HT-29 (cell line): ENCODE measurements at places on chromosomes 11 and 22.

DNA sequence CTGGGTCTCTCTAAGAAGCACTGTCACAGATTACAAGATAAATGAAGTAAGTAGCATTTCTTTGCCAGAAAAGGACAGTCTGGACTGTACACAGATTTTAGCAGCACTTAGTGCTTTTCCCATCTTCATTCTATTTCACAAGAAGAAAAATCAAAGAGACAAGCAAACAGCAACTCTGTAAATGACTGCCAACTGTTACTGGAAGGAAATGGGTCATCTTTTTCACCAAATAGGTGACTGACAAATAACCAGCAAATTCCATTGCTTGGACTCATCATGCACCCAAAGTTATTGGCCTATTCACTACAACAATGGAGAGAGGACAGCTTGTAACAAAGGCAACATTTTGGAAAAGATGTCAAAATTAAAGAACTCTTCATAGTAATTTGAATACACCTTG is 28.9 kb upstream of the CARD18 start:
- DNase-seq: no peak

DNA sequence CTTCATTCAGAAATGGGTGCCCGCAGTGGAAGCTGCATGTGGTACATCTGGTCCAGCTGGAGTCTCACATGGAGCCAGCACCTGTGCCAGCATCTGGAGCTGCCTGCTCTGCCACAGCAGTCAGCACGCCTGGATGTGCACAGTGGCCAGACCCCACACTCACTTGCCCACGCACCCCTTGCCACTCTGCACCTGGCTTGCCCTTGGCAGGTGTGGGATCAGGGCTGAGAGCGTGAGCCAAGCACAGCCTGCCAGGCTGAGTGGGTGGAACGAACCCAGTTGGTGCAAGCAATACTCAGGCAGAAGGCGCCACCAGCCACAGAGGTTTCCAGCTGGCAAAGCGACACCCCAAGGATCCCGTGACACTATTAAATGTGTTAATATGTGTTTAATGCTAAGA is 95.5 kb upstream of the AMOTL1 start:
- no peak for DNase-seq

- DNase-seq: no peak
Measured at GRCh38 chr11:15901054-15901453, 455.3 kb downstream of the SOX6 start.

DNA sequence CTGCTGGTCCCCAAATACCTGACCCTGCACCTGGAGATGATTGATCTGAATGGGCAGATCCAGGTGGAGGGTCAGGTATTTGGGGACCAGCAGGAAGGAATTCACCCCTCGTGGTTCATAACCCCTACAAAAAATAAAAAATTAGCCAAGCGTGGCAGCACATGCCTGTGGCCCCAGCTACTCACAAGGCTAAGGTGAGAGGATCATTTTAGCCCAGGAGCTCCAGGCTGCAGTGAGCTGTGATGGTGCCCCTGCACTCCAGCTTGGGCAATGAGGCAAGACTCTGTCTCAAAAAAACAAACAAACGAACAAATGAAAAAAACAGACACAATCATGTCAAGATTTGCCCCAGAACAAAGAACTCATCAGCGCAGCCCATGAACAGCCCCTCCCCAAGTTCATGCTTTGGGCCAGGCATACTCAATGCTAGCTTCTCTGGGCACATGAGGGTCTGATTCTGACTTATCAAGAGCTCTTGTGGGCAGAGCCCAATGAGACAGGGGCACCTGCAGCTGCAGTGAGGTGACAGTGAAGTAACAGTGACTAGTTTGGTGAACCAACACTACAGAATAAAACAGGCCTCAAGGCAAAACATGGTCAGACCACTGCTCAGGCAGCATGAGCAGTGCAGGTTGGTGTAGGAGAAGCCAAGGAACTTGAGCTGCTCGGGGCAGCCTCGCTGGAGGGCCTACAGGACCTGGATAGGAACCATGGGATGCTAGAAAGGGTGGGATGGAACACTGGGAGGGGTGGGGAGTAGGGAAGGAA is 10.2 kb upstream of the FCHSD2 start:
- no peak for DNase-seq

DNA sequence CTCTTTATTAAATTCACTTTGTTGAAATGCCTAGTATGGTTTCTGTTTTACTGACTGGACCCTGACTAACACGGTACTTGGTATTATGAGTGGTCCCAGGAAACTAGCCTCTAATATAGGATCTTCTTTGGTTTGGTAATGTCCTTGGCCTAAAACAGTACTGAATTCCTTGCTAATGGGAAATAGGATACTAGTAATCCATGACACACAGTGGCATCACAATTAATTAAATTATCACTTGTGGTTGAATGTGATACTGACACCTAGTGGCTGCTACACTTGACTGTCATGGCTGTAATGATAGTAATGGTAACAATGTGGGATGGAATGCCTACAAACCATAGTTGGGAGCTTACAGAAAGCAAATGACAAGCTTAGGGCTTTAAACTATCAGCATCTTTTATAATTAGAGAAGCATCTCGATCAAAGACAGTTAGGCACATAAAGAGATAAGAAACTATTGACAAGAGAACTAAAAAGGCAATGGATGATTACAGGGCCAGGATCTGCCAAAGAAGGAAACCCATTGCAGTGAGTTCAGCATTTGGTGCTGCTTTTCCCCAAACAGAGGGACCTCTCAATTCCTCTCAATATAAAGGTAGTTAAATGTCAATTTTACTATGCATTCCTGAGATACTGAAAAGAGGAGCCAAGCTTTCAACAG is 8.6 kb downstream of the DNHD1 start:
- peak; percentile 79 for DNase-seq

- DNase-seq: no peak
Measured at GRCh38 chr11:68369756-68370155, 57.4 kb downstream of the LRP5 start.

DNA sequence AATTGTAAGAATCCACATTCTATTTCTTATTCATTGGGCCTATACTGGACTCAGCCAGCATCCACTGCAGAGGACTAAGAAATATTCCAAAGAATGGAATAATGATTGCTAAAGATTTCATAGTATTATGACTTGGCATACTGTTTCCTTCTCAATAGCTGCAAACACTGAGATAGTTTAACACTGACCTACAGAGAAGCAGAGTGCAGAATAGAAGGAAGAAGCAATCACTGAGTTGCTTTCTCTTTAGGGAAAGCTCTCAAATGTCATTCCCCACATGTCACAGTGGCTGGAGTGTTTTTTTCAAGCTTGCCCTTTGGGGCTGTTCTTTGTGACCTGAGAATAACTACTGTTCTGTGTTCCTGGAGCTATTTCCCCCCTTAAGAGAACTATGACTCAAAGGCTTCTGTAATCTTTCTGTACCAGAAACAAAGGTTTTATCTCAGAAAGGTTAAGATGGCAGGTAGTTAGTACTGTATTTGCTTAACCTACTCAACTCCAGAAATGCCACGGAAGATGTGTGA is 243.6 kb upstream of the LUZP2 start:
- DNase-seq: no peak

- no peak for DNase-seq
Measured at GRCh38 chr11:85133636-85134035, 493.5 kb downstream of the DLG2 start.

DNA sequence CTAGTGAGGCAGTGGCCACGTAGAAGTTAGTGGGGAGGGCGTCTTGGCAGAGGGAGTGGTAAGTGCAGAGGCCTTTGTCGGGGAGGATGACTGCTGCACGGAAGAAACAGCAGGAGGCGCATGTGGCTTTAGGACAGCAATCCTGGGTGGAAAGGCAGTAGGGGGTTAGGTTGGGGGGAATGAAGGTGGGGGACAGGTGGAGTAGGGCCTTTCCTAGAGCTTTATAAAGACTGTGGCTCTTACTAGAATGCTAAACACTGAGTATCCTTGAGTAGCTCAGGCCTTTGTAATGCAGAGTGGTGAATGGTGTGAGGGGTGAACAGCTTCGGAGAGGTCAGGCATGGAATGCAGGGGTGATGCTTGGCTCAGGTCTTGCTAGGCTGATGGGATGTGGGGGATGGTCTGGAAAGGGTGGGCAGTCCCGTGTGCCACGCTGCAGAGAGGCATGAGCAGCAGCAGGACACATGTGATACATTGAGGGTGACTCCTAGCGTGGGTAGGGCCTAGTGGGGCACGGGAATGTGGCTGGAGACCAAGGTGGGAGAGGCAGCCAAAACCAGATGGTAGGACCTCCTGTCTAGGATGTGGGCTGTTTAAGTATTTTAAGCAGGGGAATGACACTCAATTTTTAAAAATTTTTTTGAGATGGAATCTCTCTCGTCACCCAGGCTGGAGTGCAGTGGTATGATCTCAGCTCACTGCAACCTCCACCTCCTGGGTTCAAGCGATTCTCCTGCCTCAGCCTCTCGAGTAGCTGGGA is 19.2 kb downstream of the AP2A2 start:
- DNase-seq: no peak

GRCh38 chr11:44960200-44960845 is 9.6 kb upstream of the TP53I11 start:
- DNase-seq: no peak
